ENCODE measurements at places on chromosomes 11 and 22.

- no peak for DNase-seq
Measured at GRCh38 chr11:20563866-20564265, 35.5 kb upstream of the SLC6A5 start.

DNA sequence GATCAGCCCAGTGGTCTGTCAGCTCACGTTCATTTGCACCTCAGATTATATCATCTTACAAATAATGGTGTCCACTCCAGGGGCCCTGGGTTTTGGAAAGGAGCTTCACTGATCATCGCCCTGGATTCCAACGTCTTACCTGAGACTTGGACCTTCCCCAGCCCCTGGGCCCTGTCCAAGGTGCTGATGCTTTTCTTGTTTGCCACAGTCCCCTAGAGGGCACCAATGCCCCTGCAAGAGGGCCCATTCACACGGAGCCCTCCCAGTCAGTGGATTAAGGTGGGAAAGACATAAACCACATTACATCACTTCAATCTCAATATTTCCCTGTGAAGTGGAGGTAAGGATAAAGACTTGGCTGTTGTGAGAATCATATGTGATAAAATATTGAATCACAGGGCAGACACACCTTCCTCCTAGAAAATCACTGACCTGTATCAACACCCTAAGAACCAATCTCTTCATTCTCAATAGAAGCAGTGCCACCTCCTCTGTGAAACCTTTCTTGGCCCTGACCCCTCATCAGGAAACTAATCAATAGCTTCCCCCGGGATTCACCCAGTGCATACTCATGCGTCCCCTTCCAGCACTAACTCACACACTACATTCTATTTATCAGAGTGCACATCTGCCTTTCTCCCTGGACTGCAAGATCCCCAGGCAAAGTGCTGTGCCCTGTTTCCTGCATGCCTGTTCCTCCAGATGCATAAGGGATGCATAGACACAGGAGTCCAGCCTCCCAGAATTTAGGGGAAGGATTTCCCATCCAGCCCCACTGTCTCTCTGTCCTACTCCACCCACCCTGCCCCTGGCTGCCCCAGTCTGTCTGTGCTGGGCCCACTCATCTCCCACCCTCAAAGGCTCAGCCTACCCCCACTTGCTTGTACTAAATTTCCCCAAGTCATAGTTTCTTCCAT, 167.0 kb downstream of the BUD13 start:
- DNase-seq, result no peak

DNA sequence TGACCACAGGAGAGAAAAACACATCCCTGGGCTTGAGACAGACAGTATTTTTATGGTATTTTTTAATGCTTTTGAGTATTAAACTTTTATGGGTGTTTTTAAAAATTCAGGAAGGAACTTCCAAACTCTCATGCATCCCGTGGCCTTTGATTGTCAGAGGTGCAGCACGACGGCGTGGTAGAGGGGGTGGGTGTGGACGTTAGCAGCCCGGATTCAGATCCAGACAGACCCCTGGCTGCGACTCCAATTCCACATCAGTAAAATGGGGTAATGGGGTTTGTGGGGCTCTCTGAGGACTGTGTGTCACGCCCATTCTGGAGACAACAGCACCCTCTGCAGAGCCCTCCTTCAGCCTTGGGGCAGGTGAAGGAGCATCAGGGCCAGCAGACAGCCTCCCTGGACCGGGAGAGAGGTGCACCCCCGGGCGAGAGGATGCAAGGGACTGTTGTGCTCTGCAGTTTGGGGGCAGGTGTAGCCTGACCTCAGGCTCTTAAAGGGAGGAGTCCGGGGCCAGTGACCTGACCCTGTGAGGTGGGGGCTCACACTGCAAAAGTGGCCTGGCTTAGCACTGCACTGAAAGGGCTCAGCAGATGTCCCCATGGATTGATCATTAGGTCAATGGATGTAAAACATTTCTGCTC, 1024.3 kb downstream of the TBC1D22A start:
- DNase-seq, result no peak

- DNase-seq, result no peak
Measured at GRCh38 chr11:110172468-110173065, 79.4 kb downstream of the ZC3H12C start.

DNA sequence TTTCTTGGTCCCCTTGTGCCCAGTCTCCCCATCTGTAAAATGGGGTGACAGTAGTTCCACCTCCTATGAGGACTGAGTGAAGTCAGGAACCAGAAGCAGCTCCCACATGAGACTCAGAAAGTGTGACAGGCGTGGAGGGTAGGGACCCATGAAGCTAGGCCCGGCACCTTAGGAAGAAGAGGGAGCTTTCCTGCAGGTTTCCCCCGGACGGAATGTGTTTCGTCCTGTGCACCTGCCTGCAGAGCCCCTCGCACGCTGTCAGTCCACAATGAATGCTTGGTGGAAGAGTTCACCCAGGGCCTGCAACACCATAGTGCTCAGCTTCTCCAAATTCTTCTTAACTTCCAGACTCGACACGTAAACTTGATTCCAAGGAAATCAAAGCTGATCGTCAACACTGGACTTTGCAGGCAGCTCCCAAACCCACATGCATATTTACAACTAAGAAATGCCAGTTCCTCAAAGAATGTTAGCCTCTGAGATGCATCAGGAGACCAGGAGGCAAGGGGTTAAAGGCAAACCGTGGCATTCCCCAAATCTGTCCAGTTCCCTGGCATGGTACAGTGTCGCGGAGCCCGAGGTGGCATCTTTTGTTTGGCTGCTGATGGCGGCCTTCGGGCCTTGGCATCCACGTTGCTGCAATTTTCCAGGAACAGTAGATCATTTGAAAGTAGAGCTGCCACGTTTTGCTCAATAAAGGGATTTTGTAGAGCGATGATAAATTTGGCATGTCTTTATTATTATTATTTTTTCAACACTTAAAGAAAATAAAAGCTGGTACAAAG, 15.4 kb downstream of the LRP5 start:
- no peak for DNase-seq

DNA sequence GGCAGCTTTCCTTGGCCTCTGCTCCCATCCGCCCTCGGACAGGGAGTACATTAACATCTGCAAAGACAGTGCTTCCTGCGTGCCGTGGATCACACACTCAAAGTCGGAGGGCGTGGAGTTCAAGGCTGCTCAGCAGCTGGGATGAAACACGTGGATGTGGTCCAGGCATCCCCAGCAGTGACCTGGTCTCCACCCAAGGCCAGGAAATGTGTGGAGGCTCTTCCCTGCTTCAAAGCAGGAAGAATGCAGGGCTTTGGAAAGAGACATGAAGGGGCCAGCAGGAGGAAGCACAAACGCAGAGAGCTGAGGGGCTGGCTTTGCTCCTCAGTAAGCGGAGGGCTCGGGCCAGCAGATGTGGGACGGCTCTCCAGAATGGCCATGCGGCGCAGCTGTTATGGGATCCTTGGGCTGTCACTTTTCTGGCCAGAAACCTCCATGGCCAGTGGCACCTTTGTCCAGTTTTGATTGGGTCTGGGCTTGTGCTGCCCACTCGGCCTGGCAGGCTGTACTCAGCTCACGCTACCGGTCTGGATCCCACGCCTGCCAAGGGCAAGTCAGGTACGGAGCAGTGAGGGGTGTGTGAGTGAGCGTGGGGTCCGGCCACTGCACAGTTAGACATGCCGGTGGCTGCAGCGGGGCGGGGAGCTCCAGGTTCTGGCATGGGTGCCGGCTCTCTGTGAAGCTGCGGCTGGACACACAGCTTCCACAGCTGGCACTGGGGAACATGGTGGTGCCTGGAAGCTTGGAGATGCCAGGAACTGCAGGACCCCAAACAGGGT, 438.0 kb downstream of the TBC1D22A start:
- no peak for DNase-seq

DNA sequence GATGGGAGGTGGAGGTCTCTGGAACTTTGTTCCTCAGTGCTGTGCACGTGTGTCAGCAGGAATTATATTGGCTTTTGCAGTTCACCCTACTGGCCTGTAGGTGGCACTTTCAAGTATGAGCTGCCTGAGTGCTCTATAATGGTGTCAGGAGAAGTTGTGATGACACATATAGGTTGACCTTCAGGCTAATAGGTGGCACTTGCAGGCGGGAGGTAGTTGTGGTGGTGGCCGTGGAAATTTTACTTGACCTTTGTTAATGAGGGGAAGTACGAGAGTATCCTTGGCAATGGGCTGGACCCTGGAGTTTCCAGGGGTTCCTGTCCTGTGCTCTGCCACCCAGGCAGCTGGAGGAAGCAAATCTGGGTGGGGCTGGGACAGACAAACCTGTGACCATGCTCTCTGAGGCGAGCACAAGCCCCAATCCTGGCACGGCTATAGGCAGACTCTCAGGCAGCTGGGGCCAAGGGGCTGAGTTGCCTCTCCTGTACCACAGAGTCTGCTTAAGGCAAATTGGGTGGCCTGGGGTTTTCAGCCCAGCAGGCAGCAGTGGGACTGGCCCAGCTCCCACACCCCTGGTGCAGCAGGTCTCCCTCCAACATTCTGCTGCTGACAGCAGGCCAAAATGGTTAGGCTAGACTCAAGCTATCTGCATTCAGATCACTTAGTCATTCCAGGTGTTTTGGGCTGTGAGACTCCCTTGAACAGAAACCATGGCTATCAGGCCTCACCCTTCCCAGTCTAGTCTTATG, 147.5 kb upstream of the CTSC start:
- peak; percentile 4 for DNase-seq

DNA sequence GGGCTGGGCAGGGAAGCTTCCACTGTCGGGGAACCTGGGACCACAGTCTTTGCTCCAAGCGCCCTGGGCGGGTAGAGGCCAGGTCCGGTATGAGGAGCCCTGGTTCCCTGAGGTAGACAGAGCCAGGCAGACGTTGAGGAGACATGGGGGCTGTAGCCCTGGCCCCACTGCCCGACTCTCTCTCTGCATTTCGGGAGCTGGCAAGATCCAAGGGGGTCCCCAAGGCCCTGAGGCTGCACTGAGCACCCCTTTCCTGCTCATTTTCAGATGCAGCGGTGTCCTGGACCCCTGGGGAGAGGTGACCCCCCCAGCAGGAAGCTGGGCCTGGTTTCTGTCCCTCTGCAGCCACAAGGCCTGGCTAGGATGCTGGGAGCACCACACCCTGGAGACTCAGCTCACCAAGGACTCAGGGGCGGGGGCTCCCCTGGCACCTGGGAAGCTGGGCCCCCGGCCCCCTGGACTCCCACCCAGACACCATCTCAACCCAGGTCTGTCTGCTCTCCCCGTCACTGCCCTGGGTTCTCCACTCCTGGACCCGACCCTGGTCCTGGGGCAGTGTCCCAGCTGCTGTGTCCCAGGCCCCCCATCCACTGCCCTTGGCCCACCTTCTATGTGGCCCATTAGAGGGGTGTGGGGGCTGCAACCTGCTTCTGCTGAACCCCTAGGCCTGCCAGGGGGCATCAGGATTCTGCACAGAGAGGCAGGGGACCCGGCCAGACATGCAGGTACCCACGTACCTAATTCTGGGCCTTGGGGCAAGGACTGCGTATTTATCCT, 15.0 kb upstream of the MUC6 start:
- DNase-seq, result no peak

- peak; percentile 34 for DNase-seq
Measured at GRCh38 chr11:65637794-65638419, at the start of gene SIPA1. Gene SIPA1, plus strand, starts transcription at chr11:65638101. Its CDS starts 2,821 bp downstream, at chr11:65640922.
